ENCODE measurements at places on chromosomes 6 and 20.

DNA sequence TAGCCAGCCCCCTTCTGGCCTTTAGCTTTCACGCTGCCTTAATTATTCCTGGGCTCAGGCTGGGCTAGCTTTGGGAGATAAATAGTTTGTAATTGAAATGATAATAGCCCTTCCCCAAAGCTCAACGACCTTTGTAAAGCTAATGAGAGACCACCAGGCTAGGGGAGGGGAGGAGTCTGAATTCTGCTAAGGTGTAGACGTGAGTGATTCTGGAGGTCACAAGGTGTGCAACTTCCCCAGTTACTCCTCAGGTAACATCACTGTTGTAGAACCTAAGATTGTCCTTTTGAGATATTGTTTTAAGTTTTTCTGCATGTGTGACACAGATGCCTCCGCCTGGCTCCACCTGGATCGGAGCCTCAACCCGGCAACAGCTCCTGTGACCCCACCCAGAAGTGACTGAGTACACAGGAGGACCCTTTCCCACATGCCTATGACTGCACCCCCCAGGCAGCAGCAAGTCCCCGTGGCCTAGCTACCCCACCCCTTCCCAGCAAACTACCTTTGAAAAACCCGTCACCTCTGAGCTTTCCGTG is 5.8 kb upstream of the GPR31 start:
- no peak for DNase-seq

DNA sequence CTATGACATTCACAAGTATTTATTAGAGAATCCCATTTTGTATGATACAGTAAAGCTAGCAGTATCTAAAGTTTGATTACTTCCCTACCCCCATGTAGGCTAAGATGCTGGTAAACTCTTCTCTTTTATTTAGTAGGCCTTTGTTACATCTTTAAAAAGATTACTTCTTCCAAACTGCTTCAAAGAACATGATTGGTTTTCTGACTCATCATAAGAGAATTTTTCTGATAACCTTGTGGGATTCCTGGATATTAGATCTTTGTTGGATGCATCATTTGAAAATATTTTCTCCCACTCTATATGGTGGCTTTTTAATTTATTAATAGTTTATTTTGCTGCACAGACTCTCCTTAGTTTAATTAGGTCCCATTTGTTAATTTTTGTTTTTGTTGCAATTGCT is 898.3 kb upstream of the ADGRB3 start:
- DNase-seq = no peak

DNA sequence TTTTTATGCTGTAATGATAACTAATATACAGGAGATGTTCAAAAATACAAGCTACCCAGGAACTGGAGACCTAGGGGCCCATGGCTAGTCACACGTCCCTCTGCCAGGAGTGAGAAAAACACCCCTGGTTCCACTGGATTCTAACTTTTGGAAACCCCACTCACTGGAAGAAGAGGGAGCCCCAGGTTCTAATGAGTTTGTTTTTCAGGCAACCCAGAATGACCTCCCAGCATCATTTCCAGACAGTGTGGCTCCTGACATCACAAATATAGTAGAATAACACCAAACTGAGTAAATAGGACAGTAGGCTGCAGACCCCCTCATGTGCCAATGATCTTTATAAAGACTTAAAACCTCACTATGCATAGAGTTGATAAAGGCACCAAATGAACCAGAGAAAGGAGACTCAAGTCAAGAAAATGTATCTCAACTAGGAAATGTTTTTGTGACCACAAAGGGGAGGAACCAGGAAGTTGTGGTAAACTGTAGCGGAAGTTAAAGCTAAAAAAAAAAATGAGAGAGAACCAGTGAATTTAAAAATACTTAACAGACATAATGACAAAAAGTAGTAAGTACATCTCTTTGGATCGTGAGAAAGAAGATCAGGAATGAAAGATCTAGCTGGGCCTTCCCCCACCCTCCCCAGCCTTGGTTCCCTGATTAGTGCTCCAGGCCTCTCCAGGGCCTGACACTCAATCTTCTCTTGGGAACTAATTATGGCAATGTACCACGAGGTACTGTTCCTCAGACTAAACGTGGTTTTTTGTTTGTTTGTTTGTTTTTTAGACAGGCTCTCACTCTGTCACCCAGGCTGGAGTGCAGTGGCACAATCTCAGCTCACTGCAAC is 19.8 kb downstream of the HLA-E start:
- no peak for DNase-seq

DNA sequence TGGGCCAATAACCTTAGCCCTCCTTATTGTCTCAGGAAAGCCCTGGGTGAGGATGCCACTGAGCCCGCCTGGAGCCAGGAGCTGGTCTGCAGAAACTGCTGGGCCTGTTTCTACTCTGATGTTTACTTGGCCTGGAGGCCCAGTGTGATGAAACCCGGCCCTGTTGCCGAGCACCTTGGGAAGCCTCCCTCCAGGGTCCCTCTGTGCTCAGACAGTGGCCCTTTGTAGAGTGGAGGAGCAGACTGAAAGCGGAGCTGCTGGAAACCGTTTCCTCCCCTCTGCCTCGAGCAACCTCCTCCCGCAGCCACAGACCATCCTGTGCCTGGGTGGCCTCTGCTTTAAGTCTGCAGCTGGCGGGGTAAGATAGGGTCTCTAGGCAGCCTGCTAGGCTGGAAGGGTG is 84.1 kb upstream of the EPB41L1 start:
- no peak for DNase-seq

- DNase-seq = no peak
Observed at GRCh38 chr6:139531148-139532115, 157.0 kb upstream of the CITED2 start.

DNA sequence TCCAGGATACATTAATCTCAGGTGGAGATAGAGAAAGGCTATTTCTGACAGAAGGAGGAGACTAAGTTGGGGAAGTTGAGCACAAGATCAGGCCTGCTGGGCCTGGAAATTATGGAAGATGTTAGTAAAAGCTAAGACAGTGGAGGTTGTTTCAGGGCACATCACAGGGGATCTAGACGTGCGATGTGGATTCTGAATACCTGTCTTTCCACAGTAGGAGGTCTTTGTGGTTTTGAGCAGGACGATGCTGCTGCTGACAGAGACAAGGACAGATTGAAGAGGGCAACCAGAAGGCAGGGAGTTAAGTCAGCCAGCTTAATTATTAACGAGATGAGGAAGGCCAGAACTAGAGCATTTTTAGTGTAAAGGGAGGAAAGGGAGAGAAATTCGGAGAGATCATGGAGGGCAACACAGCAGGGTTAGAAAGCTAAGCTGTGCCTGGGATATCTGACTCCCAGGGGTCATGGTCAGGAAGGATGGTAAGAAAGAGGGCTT is 384.9 kb downstream of the MAFB start:
- DNase-seq = no peak

DNA sequence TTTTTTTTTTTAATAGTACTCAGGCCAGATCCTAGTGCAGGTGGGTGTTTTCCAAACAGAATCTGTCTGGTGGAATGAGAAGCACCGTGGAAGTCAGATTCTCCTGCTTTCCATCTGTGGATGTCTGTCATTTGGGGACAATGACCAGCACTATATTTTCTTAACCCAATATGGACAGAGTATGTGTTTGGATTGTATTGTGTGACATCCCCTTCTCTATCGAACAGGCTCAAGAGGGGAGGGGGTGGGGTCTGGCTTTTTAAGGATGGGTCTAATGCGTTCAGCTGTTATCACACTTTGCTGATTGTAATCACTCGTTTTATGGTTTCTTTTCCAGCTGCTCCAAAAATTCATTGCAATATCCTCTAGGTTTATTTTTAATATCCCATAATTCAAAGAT is 197.5 kb upstream of the CEP162 start:
- no peak for DNase-seq

All from Right ventricle myocardium inferior (tissue), 1 donor.